ENCODE measurements at places on chromosomes 7 and 10.

GRCh38 chr10:111598433-111599059 is 521.7 kb downstream of the ADRA2A start:
- peak; percentile 3 for DNase-seq

- DNase-seq = no peak
Measured at GRCh38 chr10:27345455-27345920, 104.9 kb upstream of the ACBD5 start.

- no peak for DNase-seq
Measured at GRCh38 chr10:3400348-3400747, 227.8 kb upstream of the PITRM1 start.

- DNase-seq = no peak
Measured at GRCh38 chr10:21813946-21814345, 189.6 kb downstream of the DNAJC1 start.

DNA sequence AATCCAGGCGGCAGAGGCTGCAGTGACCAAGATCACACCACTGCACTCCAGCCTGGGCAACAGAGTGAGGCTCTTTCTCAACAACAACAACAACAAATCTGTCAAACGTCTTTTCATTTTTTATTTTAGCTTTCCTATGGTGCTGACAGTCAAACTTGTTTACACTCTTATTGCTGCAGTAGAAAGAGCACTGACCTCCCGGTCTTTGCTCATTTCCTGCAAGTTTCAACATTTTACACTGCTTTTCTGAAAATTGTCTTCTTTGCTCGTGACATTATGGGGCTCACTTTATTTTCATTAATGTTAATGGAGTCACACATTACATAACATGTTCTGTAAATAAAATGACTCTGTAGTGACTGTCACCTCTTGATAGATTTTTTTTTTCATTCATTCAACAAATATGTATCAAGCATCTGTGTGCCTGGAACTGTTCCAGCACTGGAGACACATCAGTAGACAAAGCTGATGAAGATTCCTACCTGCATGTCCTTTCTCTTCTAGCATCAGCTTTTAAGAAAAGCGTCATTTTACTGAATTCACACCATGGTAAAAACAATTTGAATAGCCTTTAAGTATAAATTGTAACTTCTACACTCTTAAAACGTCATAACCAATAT is 277.3 kb downstream of the CELF2 start:
- no peak for DNase-seq

- no peak for DNase-seq
Measured at GRCh38 chr7:111145472-111145871, 54.5 kb downstream of the LRRN3 start.

- DNase-seq = no peak
Measured at GRCh38 chr7:20785157-20786048, 1.3 kb downstream of the SP8 start.

GRCh38 chr7:29523728-29524127 is 39.9 kb upstream of the PRR15 start:
- DNase-seq = no peak

DNA sequence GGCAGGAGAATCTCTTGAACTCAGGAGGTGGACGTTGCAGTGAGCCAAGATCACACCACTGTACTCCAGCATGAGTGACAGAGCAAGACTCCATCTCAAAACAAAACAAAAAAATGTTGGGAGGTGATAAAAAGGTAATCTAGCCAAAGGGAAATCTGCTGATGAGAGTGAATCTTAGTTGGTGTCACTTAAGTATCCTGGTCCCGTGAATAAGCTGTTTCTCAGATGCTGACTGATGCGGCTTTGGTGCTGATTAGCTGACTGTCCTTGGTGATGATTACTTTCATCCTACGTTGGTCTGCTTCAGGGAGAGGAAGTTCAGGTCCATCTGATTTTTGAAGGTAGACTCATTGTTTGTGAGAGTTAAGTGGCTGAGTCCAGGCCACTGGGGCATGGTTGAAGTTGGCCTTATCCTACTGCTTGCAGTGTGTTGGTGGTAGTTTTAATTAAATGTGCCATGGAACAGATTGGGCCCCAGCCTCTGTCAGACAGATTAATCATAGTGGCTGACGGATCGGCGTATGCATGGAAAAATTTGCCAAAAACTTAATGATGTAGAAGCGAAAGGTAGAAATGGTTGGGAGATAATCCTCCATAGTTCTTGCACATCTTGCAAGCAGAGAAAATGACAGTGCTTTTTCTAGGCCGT is 17.4 kb upstream of the TMEM236 start:
- DNase-seq = no peak

DNA sequence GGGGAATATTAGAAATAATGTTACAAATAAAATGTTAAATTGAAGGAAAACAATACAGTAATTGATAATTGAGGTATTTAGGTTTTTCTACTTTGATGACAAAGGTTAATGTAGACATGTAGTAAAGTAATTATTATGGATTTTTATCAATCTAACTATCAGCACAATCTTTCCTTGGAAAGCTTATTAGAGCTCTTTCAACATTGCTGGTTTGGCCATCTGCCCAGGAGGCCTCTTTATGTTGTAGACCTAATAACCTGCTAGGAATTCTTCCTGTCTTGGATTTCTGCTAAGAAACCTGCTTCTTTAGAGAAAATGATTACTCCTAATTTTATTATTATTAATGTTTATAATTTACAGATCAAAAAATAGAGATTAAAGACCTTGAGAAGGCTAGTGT is 78.9 kb downstream of the CHRM2 start:
- DNase-seq = no peak

- DNase-seq = no peak
Measured at GRCh38 chr7:25179325-25179724, 49.0 kb downstream of the NPVF start.

- DNase-seq = no peak
Measured at GRCh38 chr10:122639801-122640200, 59.8 kb downstream of the C10orf120 start.

- no peak for DNase-seq
Measured at GRCh38 chr7:47492716-47493325, 89.1 kb downstream of the TNS3 start.

- no peak for DNase-seq
Measured at GRCh38 chr10:20040012-20040411, 223.8 kb downstream of the PLXDC2 start.

DNA sequence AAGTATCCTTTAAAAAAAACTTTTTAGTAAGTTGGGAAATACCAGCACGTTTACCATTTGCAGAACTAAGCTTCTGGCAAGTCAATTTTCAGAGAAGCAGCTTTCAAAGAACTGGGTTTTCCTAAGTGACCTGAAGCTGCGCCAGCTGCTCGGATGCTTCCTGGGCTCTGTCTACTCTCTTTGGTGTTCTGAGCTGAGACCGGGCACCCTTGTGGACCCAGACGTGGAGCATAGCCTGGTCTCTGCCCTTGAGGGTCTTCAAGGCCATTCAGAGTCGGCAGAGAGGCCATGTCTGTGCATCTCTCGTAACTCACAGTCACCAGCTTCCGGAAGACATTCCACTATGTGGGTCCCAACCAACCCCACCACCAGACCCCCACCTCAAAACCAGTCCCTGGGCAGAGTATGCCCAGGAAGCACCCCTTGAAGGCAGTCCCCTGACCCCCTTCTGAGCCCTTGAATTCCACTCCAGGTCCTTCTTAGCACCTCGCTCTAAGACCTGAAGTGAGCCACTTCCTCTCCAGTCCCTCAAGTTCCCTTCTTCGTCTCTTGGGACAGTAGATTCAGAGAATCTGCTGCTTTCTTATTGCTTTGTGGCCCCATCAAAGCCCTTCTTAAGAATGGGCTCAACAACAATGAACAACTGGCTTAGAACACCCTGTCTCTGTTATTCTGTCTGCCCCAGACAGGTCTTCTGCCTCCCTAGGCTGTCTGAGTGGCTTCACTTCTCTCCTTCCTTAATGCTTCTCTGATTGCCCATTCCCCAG is 8.5 kb downstream of the CALML5 start:
- DNase-seq = no peak

GRCh38 chr10:91381257-91381891 is 28.8 kb upstream of the HECTD2 start:
- DNase-seq = no peak

GRCh38 chr10:58897708-58898107 is 278.7 kb upstream of the PHYHIPL start:
- DNase-seq = no peak

- no peak for DNase-seq
Measured at GRCh38 chr7:130515315-130516040, 23.6 kb downstream of the MEST start.

DNA sequence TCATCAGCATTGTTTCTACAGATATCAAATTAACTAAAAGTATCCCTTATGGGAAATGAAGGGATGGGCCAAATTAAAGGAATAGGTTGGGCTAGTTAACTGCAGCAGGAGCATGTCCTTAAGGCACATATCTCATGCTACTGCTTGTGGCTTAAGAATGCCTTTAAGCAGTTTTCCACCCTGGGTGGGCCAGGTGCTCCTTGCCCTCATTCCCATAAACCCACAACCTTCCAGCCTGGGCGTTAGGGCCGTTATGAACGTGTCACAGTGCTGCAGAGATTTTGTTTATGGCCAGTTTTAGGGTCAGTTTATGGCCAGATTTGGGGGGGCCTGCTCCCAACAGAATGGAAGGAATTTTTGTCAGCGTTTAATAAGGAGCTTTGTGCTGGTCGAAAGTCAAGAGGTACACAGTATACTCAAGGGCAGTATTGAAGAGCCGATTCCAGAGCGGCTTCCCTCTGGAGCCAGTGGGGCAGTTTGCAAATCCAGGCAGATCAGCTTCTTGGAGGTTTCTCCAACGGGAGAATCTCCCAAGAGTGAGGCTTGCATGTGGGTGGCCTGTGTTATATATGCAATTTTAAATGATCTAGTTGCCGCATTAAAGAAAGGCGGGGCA is 7.7 kb downstream of the PFKP start:
- no peak for DNase-seq

DNA sequence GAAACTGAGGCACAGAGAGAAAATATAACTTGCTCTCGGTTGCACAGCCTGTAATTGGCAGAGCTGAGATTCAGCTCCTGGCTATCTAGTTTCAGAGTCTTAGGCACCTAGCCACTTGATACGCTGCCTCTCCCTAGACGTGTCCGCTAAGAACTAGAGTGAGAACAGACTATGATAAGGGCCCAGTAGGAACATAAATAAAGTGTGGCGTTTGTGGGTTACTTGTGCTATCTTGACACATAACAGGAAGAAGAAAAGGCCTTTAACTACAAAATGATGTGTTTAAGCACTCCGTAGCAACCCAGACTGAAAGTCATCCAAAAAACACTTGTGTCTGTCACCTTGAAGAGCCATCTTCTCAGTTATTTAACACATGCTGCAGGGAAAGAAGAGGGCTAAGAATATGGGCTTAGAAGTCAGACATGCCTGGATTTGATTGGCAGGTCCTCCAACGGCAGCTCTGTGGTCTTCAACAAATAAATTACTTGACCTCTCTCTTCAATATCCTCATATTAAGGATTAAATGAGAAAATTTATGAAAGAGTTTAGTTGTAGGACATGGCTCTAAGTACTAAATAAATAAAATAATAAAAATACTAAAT is 96.2 kb downstream of the SGMS1 start:
- DNase-seq = no peak

GRCh38 chr7:143460271-143460979 is 17.2 kb downstream of the TAS2R60 start:
- no peak for DNase-seq

DNA sequence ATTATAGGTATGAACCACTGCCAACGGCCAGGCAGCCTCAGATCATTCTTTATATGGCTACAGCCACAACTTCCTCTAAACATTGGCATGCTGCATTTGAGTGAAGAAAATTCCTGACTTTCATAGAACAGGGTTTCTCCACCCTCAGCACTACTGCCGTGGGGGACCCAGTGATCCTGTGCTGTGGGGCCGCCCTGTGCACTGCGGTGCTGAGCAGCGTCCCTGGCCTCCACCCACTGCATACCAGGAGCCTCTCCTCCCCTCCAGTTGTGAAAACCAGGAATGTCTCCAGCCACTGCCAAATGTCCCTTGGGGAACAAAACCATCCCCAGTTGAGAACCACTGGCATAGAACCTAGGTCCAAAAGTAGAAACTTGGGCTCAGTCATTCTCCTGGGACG is 15.8 kb downstream of the CNPY1 start:
- DNase-seq = no peak

GRCh38 chr10:96017191-96017687 is 26.1 kb upstream of the CCNJ start:
- no peak for DNase-seq

GRCh38 chr10:75652146-75652740 is 220.8 kb downstream of the LRMDA start:
- DNase-seq = no peak

DNA sequence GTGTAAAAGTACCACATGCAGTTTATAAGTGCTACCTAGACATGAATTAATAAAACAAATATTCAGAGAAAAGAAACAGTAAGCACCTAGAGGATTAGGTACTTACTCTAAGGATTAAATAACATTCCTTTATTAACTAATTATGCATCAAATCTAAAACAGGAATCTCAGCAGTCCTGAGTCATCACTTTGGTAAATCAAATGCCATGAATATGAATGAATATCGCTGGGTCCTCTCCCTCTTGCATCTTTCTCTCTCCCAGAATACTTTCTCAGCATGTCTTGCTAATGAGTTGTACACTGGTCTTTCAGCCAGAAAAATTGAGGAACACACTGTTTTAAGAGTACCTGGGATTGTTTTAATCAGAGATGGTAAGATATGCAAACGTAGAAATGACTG is 225.5 kb upstream of the NFE2L3 start:
- no peak for DNase-seq

GRCh38 chr7:47622946-47623640 is 41.2 kb upstream of the TNS3 start:
- no peak for DNase-seq

- DNase-seq = no peak
Measured at GRCh38 chr7:48035967-48036478, 680 bp downstream of the C7orf57 start.

DNA sequence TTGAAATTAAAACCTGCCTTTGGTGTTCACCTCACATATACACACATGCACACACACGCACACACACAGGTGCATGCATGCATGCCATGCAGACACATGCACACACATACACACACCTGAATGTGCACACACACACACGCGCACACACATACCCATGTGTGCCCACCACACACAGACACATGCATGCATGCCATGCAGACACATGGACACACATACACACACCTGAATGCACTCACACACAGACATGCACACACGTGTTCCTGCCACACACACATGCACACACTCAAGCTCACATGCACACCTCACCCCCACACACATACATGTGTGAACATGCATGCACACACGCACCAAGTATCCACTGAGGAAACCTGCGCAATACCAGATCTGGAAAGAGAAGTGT is 136.4 kb downstream of the KLF6 start:
- DNase-seq = no peak

GRCh38 chr7:106282390-106282789 is 2.4 kb downstream of the NAMPT start:
- DNase-seq = no peak

DNA sequence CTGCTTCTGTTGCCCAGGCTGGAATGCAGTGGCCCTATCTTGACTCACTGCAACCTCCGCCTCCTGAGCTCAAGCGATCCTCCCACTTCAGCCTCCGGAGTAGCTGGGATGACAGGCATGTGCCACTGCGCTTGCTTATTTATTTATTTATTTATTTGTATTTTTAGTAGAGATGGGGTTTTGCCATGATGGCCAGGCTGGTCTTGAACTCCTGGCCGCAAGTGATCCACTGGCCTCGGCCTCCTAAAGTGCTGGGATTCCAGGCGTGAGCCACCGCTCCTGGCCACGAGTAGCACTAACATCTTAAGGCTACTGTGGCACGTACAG is 70.9 kb downstream of the CARD11 start:
- DNase-seq = no peak

All from activated CD8-positive, alpha-beta memory T cell treated with anti-CD3 and anti-CD28 coated beads for 1 hour (primary cell).